Adrenal gland (tissue), 19 donors: ENCODE measurements at places on chromosomes 4 and X. TPM values are rescaled to one million over a fixed set of nuclear protein-coding genes. Genes with fewer than 3 reads are reported as not detected.

CITED1 gene
- not detected for total RNA-seq

GAGE1 gene
- not detected for total RNA-seq

EXOC1L gene
- not detected for total RNA-seq

SERPINA7 gene
- not detected for total RNA-seq

CWH43 gene
- total RNA-seq: not detected

PLAC8 gene
- total RNA-seq: 5.9 TPM

CT45A3 gene
- total RNA-seq: not detected

GIMD1 gene
- total RNA-seq: not detected

SYP gene
- 32.2 TPM for total RNA-seq

OTC gene
- not detected for total RNA-seq

GRIA3 gene
- 15.5 TPM for total RNA-seq

TMEM271 gene
- not detected for total RNA-seq

CD38 gene
- total RNA-seq: 1.8 TPM

GPC4 gene
- total RNA-seq: 14.7 TPM

DUSP21 gene
- not detected for total RNA-seq

STBD1 gene
- total RNA-seq: 5.4 TPM

KCNE5 gene
- 0.57 TPM for total RNA-seq

AKAP17A gene
- total RNA-seq: 33.4 TPM

KLHL34 gene
- total RNA-seq: not detected

CFI gene
- 90.1 TPM for total RNA-seq

SERTM2 gene
- 0.22 TPM for total RNA-seq

RAI2 gene
- 0.39 TPM for total RNA-seq

TMPRSS11E gene
- total RNA-seq: not detected

PPARGC1A gene
- total RNA-seq: 6.2 TPM

CDS1 gene
- total RNA-seq: 17.8 TPM
